Caudate nucleus (tissue), 63 donors: ENCODE measurements at places on chromosomes 3 and 15.

DNA sequence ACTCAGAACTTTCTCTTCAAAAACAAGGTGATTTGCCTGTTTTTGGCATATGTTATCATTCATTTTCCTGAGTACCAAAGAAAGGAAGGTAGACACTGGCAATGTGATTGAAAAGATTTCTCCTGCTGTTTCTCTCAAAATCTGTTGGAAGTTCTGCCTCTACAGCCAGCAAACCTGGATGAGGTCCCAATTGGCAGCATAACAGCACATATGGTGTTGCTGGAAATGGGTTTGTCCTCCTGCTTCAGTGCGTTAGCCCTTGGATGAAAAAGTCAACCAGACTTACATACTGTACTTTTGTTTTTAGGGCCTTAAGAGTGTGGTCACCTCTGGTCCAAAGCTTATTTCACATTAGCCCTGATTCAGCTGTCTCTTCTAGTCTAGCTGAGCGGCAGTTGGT is 237.6 kb upstream of the MME start:
- no peak for DNase-seq

DNA sequence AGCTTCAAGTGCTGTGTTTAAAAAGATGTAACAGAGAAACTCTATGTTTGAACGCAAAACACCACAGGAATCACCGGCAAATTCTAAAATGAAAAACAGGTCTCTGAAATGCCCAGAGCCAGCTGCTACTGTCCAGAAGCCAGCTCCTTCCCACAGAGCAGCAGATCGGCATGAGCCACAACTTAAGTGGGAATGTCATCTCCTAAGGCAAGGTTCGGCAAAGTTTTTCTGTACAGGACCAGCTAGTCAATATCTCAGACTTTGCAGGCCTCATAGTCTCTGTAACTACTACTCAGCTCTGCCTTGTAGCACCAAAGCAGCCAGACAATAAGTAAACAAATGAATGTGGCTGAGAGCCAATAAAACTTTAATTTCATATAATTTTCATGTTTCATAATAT is 4.9 kb downstream of the PLOD2 start:
- DNase-seq: no peak

DNA sequence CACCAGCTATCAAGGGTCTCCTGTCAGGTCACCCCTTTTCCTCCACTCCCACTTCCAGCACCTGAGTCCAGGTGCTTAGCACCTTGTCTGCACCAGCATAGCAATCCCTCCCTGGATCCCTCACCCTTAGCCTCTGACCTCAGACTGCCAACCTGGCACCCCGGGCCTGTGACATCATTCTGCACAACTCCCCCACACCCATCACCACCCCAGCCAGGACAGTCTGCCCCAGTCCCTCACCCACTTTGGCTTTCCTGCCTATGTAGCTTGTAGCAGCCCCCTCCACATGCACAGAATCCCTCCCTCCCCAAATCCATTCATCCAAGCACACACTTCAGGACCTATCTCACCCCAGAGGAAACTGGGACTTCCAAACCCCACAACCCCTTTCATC is 819 bp upstream of the PLXNB1 start:
- no peak for DNase-seq

DNA sequence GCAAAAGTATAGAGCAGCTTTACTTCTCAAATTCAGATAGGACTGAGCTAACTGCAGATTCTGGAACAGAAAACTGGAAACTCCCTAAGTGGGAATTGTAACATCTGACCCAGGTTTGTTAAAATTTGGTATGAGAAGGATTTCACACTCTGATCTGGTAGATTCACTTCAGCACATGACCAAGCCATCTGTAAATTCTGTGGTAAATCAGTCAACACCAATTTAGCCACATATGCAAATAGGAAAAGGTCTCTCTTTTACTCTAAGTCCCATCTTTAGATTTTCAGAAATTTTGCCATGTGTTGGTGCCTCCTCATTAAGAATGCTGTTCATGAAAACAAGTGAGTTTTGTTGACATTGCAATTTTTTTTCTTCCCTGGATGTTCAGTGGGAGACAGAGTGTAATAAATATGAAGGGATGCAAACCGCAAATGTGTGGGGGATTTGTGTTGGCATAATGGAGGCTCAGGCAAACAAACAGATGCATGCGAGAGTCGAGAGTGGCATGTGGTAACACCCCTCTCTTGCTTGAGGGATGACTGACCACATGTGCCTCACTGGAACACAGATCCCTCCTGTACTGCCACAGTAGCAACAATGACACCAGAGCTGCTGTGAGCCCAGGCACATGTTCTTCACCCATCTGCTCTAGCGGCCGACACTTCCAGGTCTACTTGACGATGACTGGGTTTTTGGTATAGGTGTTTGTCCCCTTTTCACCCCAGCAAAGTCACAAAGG is 146.6 kb downstream of the FEZF2 start:
- no peak for DNase-seq

DNA sequence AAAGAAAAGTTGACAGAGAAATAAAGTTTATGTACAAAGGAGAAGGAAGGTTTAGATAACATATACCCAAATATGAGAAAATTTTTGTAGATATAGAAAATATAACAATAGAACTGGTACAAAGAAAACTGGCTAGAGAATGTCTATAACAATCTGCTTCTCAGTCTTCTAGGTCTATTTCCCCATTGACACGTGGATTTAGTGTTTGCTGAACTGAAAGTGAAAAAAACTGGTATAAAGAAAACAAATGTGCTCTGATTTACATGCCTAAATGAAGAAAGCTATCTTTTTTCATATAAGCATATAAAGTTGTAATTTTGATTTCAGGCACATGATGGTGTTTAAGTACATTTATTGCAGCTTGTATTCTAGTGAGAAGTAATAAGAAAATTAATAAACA is 9.8 kb downstream of the KCNMB2 start:
- no peak for DNase-seq

DNA sequence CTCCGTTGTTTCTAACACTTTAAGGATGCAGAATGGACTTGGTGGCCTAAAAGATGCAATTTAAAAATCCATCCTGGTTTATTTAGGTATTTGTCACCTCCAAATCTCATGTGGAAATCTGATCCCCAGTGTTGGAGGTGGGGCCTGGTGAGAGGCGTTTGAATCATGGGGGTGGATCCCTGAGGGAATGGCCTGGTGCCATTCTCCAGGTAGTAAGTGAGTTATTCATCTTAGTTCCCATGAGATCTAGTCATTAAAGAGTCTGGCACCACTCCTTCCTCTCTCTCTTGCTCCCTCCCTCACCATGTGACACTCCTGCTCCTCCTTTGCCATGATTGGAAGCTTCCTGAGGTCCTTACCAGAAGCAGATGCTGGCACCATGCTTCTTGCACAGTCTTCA is 339.1 kb downstream of the NTRK3 start:
- no peak for DNase-seq

DNA sequence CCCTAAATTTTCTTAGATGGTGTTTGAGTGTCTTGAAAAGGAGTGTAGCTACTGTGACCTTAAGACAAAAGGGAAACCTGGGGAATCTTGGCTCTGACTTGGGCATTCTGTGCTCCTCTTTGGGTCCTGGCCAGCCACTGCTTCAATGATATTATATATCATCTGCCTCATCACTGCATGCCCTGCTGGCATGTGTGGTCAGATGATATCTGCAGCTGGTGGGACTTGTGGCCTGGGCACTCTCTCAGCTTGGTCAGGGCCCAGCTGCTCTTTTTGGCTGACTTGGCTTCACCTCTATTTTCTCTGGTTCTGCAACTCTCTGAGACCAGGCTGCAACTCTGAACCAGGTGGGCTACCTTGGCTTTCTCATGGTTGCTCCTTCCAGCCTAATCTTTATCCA is 446.1 kb upstream of the RARB start:
- DNase-seq: no peak

- no peak for DNase-seq
These were observed 77.9 kb downstream of the ITPR1 start for GRCh38 chr3:4570840-4571621.

- DNase-seq: no peak
These were observed 11.3 kb downstream of the CISH start for GRCh38 chr3:50600141-50600753.

- no peak for DNase-seq
These were observed 74.9 kb downstream of the IGF1R start for GRCh38 chr15:98723195-98723594.

DNA sequence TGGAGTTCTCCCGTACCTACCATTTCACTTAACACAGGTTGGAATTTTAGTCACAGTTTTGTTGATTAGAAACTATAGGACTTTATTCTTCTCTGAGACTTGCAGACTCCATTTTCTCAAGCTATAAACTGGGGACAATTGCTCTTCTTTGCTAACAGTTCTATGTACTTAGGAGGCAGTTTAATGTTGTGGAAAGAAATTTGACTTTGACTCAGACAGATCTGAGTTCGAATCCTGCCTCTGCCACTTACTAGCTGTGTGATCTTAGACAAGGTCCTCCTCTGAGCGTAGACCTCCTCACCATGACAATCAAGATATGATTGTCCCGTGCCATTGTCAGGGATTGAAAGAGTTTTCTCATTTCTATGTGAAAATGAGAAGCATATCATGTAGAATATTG is 196.4 kb upstream of the HES1 start:
- DNase-seq: no peak

DNA sequence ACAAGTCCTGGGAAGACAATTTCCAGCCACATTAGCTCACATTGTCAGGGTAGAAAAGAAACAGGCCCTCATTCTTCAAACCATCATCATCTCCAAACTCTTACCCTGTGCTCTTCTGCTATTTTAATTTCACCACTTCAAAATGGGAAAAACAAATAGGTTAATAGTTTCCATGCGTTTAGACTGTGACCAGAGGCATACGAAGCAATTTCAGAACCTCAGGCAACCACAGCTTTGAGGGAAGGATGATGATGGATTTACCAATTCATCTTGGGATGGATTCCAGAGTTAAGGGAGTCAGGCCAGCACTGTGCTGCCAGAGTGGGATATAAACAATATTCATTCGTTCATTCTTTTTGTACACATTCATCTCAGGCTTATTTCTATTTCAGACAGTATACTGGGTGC is 307.8 kb upstream of the TPRG1 start:
- DNase-seq: no peak

DNA sequence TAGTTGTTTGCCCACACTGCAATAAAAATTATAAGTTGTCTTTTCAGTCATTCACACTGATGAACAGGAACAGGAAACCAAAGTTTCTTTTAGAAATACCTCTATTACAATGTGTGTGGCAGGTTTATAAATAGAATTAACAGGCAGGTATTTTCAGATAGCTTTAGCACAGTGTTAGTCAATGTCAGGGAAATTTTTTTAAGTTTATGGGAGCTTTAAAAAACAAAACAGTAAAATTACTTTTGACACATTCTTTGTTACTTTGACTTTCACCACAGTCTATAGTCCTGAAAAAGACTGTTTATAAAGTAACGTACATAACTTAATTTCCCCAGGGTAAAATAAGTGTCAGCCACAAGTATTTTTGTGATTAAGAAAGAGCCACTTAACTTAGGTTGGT is 38.1 kb downstream of the SERPINI1 start:
- no peak for DNase-seq

DNA sequence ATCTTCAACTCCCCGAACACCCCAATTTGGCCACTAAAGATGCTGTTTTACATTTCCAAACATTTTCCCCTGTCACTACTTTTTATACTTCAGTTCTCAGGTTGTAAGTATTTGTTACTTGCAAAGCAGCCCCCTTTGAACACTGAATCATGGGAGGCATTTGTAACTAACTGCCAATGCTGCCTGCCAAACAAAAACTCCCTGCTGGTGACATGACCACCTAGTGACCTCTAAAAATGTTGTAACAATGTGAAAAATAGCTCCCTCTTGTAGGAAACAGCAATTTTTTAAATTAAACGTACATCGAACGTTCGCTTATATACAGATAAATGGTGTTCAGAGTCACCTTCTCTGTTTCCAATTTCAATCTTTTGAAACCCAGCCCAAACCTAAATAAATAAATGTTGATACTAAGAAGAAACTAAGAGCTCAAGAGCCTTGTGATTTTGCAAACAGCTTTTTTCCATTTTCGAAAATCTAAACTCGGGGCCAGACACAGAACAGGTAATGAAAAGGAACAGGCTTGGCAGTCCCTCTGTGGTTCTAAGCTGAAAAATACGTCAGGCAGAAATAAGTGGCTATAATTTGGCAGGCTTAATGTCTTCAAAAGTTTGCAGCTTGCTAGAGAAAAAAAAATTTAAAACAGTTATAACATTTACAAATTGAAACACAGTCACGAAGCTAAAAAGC is 268.6 kb upstream of the WNT5A start:
- DNase-seq: no peak

- DNase-seq: no peak
These were observed 671.5 kb downstream of the FHIT start for GRCh38 chr3:60579734-60580133.

DNA sequence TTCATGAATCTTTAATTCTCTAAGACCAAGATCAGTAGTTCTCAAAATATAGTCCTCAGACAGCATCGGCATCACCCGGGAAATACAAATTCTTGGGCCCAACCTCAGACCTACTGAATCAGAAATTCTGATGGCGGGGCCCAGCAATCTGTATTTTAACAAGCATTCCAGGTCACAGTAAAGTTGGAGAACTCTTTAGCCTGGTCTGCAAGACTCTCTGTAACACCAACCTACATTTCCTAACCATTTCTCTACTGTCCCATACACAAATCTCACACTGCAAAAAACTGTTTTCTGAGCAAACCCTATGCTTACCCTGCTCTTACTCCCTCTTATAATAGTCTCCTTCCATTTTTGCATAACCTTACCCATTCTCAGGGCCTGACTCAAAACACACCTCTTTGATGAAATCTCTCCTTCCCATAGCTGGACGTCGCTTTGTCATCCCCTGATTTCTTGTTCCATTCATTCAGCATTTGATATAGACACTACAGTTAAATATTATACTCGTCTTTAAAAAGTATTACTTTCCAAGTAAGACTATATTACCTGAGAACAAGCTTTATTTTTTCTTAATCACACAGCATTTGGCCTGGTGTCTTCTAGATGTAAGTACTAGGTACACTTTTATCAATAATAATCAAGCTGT is 83.3 kb upstream of the MYO5C start:
- DNase-seq: no peak

GRCh38 chr3:82707035-82707434 is 945.6 kb upstream of the GBE1 start:
- no peak for DNase-seq

DNA sequence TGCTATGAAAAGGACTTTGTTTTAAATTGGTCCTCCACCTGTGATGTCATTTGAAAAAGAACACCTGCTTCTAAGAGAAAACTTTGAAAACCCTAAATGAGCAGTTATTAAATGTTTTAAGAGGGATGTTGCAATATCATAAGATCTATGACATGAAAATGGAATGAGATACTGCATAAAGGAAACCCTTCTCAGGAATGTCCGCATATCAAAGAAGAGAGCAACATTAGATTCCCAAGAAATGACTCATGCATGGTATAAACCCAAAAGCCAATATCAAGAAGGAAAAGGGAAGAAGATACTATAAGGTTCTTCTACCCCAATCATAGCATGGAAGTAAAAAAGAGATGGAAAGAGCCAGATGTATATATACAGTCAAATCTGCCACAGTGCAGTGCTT is 627.5 kb upstream of the LMCD1 start:
- no peak for DNase-seq
